ENCODE measurements at places on chromosomes 5 and 9.

GRCh38 chr5:107464876-107465275, 205.9 kb downstream of the EFNA5 start:
- no peak for DNase-seq

GRCh38 chr9:17847908-17848307, 269.0 kb downstream of the SH3GL2 start:
- DNase-seq: no peak

GRCh38 chr5:132877938-132878337, 4.5 kb downstream of the LEAP2 start:
- no peak for DNase-seq

DNA sequence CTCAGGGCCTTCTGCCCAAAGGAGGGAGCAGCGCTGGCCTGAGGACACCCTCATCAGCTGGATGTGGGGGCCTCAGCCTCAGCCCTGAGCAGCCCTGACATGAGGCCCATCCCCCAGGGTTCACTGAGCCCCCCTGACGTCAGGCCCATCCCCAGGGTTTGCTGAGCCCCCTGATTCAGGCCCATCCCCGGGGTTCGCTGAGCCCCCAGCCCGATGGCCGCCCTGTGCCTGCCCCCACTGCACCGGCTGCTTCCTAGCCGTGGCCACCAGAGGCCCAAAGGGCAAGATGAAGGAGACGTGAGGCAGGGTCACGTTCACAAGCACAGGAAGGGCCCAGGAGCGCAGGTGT, 19.5 kb upstream of the NSMF start:
- DNase-seq: no peak
